AG09319 (cell line): ENCODE measurements at places on chromosomes 4 and X.

DNA sequence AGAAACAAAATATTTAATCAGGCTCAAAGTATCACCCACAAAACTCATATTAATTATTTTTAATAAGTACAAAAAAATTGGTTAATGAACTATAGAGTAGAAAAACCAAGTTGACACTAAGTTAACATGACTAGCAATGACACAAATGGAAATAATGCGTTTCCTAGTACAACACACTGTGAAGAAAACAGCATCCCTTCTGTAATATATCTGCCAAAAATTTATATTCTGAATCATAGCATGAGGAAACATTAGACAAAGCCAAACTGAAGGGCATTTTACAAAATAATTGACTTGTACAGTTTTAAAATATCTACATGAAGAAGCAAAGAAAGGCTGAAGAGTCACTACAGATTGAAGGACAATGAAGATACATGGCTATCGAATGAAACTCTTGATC lies 477.6 kb upstream of the INTU start:
- DNase-seq = no peak

- DNase-seq = no peak
Observed at GRCh38 chr4:142648378-142648777, 197.7 kb downstream of the INPP4B start.

DNA sequence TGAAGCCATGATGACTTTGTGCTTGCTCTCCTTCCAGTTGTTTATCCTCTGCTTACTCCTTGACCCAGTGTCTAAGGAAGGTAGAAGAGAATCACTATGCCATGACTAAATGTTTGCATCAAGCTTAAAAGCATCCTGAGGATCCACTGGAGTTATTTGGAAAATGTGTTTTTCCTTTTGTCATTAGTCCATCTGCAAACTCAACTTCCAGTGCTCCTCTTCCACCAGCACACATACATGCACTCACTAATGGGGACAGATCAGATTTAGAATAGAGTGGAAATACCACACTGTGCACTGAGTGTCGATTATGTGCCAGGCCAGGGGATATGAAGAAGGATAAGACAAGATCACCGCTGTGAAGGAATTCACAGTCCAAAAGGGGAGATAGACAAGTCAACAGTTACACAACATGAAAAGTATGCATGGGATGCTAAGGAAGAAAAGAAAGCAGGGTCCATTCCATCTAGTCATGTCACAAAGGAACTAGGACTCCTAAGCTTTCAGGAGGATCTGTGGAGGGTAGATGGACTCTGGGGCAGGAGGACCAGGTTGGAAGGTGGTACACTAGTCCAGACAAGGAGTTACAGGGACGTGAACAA lies 1.9 kb downstream of the OCIAD2 start:
- DNase-seq = no peak

DNA sequence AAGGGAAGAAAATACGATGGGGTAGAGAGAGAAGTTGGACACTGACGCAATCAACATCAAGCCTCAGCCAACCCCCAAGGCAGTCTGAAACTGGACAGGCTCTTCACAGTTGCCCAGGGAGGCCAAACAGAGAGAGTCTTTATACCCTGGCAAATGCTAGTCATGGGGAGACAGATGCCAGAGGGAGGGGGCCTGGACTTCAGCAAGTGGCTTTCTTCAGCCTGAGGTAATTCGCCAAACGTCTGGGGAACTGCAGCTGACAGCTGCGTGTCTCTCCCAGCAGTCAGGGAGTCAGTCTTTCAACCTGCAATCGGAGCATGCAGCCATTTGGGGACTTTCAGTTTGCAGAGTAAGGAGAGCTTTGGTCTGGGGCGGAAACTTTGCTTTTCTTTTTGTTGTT lies 521.6 kb downstream of the TRIML1 start:
- no peak for DNase-seq

DNA sequence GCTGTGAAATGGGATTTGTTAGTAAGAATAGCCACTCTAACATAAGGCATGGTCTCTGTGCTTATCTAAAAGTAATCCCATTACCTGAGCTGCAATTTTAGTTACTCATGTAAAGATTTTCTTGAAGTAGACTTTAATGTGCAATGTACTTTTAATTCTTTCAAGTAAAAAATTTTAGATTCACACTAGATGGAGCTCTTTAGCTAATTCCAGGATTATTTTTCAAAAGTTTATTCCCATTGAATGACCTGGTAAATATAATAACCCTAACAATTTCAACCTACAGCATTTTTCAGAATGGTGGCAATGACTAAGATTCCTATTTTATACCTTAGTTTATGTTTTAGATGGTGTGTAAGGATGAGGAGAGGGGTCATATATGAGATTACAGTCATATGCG lies 18.1 kb downstream of the USP38 start:
- DNase-seq = no peak

GRCh38 chrX:14084466-14084865 lies 54.8 kb upstream of the GEMIN8 start:
- no peak for DNase-seq

- DNase-seq = no peak
Observed at GRCh38 chrX:150680974-150681373, 12.2 kb upstream of the MTMR1 start.
